ENCODE measurements at places on chromosomes 7 and 10. TPM values are rescaled to one million over a fixed set of nuclear protein-coding genes. Genes with fewer than 3 reads are reported as not detected.

TMEM168 gene
- total RNA-seq, result 21.0 TPM

FEZF1 gene
- total RNA-seq, result not detected

RBP4 gene
- total RNA-seq, result not detected

NKX1-2 gene
- not detected for total RNA-seq

ABCB1 gene
- total RNA-seq, result 99.5 TPM

GIMAP1 gene
- total RNA-seq, result 11.1 TPM

BMPER gene
- total RNA-seq, result 0.32 TPM

SRRM3 gene
- total RNA-seq, result not detected

SPACDR gene
- 3.9 TPM for total RNA-seq

NRAP gene
- total RNA-seq, result not detected

FZD1 gene
- 0.14 TPM for total RNA-seq

IRF5 gene
- 19.5 TPM for total RNA-seq

TDRD1 gene
- total RNA-seq, result 0.09 TPM

SP4 gene
- 38.8 TPM for total RNA-seq

UCMA gene
- total RNA-seq, result not detected

HILPDA gene
- 2.3 TPM for total RNA-seq

DGKI gene
- total RNA-seq, result not detected

ZNF467 gene
- 2.8 TPM for total RNA-seq

HTR7 gene
- not detected for total RNA-seq

POM121L12 gene
- not detected for total RNA-seq

GLRX3 gene
- total RNA-seq, result 51.7 TPM

ICA1 gene
- 1.9 TPM for total RNA-seq

SFR1 gene
- 9.1 TPM for total RNA-seq
